ENCODE measurements at places on chromosomes 16 and 17. TPM values are rescaled to one million over a fixed set of nuclear protein-coding genes. Genes with fewer than 3 reads are reported as not detected.

OR2C1 gene
- total RNA-seq: not detected

SLFN14 gene
- not detected for total RNA-seq

MYH13 gene
- not detected for total RNA-seq

WFDC1 gene
- total RNA-seq: not detected

GH1 gene
- total RNA-seq: not detected

HOXB5 gene
- 1.5 TPM for total RNA-seq

FSCN2 gene
- 1.4 TPM for total RNA-seq

ARHGAP23 gene
- 54.9 TPM for total RNA-seq

ABCC12 gene
- 0.09 TPM for total RNA-seq

NSMCE1 gene
- 60.9 TPM for total RNA-seq

VTN gene
- 19.9 TPM for total RNA-seq

KAT8 gene
- 39.6 TPM for total RNA-seq

AOC3 gene
- 1.1 TPM for total RNA-seq

WNT9B gene
- not detected for total RNA-seq

TM4SF5 gene
- total RNA-seq: 1.0 TPM

FBXW10 gene
- total RNA-seq: 1.7 TPM

MRPL12 gene
- 333 TPM for total RNA-seq

FAM20A gene
- total RNA-seq: 0.18 TPM

MRTFB gene
- total RNA-seq: 14.1 TPM

OTOP2 gene
- total RNA-seq: 0.06 TPM

NACA2 gene
- not detected for total RNA-seq

CCL17 gene
- total RNA-seq: not detected

KRT24 gene
- not detected for total RNA-seq

PPP1R1B gene
- 0.09 TPM for total RNA-seq

ACSM2A gene
- total RNA-seq: not detected

ABCC6 gene
- 1.4 TPM for total RNA-seq
